ENCODE measurements at places on chromosomes 6 and 20.

- DNase-seq = no peak
These were observed 869 bp upstream of the CST5 start for GRCh38 chr20:23880417-23880816.

GRCh38 chr6:36920049-36920448 is 34.3 kb downstream of the C6orf89 start:
- no peak for DNase-seq

GRCh38 chr6:141335477-141336273 is 797.0 kb upstream of the GJE1 start:
- DNase-seq = no peak

GRCh38 chr6:166693880-166694279 is 66.8 kb upstream of the RPS6KA2 start:
- DNase-seq = no peak

DNA sequence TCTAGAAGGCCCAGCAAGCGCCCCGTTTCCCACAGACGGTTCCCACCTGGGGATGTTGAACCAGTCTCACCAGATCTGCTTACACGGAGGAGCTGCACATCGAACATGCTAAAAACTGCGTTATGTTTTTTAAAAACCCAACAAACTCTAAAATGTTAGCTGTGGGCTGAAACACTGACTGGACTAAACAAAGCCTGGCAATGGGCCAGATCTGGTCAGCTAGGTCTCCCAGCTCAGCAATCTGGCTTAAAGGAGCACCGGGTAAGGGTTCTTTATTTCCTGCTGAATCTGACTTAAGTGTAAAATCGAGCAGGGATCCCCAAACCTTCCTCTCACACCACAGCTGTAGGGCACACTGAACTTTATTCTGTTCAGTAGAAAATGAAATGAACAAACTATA is 156.9 kb downstream of the FOXC1 start:
- DNase-seq = peak; percentile 31

GRCh38 chr6:162251257-162251656 is 476.3 kb downstream of the PRKN start:
- DNase-seq = no peak

DNA sequence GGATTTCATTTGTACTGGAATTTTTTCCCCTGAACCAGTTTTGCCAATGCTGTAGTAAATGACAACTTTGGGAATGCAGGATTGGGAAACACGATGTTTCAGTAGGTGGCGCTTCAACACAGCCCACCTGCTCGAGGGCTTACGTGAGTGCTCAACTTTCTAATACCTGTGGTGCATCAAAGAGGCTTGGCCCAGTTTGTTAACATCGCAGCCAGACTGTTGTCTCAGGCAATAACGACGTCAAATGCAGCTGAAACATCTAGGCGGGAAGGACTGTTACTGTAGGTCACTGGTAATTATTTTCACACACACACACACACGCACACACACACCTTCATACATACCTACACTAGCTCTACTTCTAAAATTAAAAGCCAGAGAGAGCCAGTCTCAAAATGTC is 815.5 kb upstream of the SLC35B3 start:
- no peak for DNase-seq

GRCh38 chr6:36840432-36841403 is 1.5 kb upstream of the CPNE5 start:
- peak; percentile 42 for DNase-seq

DNA sequence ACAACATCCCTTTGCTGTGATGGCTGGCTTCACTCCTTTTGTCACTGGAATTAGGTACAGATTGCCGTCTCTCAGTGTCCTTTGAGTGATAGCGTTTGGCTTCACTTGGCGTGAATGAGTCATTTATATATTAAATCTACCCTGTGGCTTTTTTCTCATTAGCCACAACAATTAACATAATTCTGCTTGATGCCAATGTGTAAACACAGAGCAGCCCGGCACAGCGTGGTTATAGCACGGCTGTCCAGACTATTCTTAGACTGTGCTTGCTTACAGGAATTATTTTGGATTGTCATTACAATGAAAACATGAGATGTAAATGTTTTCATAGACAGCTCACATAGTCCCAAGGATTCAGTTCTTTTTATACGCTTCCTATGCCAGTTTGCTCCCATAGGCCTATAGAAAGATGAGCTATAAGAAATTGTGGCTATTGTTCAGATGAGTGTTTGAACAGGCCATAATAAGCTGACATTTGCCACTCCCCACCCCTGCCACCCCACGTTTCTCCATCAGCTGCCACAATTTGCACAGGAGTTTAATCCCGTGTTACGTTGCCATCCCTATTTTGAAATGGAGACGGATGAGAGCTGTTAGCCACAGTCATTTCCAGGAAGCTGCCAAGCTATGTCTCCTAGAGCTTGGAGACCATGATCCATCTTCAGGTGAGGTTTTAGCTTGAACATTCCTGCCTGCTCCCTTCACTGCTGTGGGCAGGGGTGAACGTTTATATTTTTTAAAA is 65.9 kb downstream of the PPP1R14C start:
- no peak for DNase-seq

GRCh38 chr20:21302664-21303060 is 469 bp upstream of the XRN2 start:
- DNase-seq = no peak

DNA sequence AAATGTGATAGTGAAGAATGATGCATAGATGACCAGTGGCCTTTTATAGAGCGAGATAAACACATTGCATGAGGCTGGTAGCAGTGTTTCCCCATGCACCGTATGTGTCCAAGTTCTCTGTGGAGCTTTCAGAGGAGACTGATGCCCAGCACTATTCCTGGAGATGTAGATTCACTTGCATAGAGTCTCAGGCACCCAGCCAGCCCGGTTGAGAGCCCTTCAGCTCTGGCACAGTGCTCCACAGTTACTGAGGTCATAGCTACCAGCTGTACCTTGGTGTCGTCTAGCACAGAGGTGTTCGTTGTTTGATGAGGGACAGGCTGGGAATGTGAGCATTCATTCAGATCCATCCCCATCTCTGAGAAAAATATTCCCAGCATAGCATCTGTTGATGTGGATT is 328.9 kb downstream of the FARS2 start:
- no peak for DNase-seq

- DNase-seq = no peak
These were observed 42.4 kb upstream of the GNRH2 start for GRCh38 chr20:3000852-3001523.

DNA sequence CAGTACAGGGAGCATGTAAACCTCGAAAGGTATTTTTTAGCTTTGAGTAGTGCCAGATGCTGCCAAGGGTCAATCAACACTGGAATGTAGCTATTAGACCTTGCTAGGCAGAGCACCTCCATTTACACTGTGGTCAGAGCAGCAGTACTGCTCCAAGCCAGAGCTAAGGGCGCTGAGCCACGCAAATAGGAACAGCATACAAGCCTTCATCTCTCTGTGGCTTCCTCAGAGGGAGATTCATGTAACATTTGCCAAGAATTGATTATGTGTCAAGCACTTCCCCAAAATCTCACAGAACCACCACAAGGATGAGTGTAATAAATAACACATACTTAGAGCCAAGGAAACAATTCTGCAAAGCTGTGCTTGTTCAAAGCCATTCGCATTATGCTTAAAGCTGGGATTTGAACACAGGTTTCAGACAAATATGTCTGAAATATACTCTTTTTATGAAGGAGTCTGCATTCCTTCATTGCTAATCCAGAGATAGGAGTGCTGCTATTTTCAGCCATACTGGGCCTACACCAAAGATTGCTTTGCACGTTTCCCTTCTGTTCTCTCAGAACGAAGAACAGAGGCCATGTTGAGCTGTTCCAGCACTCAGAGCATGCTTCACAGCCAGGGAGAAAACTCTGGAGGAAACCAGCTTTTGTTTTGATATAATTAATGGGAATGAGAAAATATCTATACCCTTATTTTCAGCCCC is 97.7 kb downstream of the SLC16A10 start:
- DNase-seq = no peak

DNA sequence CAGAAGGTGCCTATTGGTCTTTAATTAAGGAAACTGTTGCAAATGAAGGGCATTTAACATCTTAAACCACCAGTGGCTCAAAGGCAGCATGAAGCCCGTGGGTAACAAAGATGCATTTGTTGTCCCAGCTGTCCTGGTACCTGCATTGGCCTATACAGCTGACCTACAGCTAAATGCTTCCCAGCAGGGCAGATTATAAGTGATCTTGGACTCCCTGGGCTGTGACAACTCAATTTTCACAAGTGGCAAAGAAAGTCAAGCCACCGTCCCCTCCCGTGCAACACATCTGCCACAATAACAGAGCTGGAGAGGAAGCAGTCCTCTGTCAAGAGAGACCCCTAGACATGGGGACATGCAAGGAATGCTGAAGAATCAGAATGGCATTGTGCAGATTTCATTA is 31.5 kb upstream of the EDN3 start:
- DNase-seq = no peak

- no peak for DNase-seq
These were observed 10.6 kb downstream of the TOX2 start for GRCh38 chr20:43925215-43925614.

DNA sequence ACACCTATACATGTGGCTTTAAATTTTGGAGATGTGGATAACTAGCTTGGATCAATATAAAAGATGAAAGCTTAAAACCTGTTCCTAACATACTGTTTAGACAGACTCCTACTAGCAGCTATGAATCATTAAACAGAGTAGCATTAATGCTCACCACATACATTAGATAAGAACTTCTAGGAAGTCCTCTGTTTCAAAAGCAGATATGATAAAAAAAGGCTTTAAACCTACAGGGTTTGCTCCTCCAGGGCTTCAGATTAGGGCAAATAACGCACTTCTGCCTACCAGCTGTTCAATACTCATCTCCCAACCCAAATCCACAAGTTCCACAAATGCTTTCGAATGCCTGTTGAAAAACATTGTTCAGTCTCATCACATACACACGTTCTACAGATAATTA is 1.5 kb downstream of the REPS1 start:
- no peak for DNase-seq

DNA sequence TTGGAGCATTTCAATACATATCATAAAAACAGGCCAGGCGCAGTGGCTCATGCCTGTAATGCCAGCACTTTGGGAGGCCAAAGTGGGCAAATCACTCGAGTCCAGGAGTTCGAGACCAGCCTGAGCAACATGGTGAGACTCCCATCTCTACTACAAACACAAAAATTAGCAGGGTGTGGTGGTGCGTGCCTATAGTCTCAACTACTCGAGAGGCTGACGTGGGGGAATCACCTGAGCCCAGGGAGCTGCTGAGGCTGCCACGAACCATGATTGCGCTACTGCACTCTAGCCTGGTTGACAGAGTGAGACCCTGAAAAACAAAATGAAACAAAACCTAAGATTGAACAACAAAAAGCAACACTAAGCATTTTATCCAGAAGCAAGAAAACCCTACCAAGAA is 47.2 kb downstream of the BACH2 start:
- DNase-seq = no peak

- no peak for DNase-seq
These were observed 54.1 kb downstream of the CTCFL start for GRCh38 chr20:57470666-57471495.

- no peak for DNase-seq
These were observed 23.9 kb downstream of the NOL4L start for GRCh38 chr20:32560989-32561830.

GRCh38 chr20:55540013-55540412 is 465.3 kb downstream of the CBLN4 start:
- DNase-seq = no peak

DNA sequence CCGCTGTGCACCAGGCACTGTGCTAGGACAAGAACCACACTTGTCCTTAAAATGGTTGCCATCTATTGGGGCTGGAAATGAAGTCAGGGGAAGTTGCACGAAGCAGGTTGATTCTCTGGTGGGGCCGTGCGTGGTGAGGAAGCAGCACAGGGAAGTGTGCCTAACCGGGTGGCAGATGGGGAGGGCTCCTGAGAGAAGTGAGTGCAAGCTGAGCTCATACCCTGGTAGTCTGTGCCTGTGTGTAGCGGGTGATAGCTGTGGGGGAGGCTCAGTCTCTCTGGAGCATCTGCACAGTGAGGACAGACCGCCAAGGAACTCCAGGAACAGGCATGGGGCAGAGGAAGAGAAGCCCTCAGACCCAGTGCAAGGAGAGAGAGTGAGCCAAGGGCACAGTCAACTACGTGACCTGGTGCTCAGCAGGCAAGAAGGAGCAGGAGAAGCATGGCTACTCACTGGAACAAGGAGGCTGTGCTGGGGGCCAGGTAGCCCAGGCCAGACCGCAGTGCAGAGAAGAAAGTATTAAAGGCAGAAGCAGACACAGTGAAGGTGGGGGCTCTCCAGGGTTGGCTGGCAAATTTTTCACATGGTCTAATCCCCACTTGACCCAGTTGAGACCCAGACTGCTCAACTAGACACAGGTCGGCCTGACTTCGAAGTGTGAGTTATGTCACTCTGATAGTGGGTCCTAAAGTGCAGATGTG is 155.0 kb downstream of the CDH26 start:
- no peak for DNase-seq

GRCh38 chr6:84815896-84816735 is 51.7 kb upstream of the TBX18 start:
- no peak for DNase-seq

DNA sequence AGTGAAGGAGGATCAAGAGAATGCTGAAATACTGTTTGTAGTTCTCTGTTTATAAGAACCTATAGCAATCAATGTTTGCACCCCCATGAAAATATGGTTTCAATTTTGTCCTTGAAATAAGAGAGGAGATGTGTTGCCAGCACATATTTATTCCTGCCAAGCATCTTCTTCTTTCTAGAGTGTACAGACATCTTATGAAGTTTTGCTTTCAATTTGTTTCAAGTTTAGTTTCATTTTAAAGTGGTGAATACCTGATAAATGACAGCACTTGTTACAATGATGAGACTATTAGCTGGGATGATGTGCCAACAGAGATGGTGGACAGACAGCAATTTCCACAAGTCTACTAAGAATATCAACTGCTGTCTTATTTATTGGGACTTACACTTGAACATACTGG is 39.2 kb upstream of the CENPW start:
- no peak for DNase-seq

GRCh38 chr20:52914870-52915269 is 57.3 kb upstream of the TSHZ2 start:
- DNase-seq = no peak

- no peak for DNase-seq
These were observed 33.4 kb downstream of the PRDM1 start for GRCh38 chr6:106119546-106119945.

GRCh38 chr20:57480444-57481160 is 44.3 kb downstream of the CTCFL start:
- DNase-seq = no peak

DNA sequence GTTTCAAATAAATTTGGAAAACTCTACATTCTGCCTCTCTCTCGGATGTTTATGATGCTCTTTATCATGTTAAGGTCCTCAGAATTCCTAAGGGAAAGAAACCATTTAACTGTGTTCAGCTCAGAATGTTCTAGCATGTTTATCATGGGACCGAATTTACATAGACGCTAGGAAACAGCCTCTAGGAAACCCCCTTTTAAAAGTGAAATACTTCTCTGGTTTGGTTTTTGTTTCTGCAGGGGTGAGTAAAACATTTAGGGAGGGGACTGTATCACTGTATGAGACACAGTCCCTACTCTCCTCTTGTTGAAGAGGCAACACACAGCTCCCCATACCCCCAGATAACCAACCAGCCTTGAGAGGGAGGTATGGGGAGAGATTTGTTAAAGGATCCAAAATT is 267.6 kb upstream of the SUPT3H start:
- no peak for DNase-seq
